ENCODE measurements at places on chromosomes 5 and 9.

DNA sequence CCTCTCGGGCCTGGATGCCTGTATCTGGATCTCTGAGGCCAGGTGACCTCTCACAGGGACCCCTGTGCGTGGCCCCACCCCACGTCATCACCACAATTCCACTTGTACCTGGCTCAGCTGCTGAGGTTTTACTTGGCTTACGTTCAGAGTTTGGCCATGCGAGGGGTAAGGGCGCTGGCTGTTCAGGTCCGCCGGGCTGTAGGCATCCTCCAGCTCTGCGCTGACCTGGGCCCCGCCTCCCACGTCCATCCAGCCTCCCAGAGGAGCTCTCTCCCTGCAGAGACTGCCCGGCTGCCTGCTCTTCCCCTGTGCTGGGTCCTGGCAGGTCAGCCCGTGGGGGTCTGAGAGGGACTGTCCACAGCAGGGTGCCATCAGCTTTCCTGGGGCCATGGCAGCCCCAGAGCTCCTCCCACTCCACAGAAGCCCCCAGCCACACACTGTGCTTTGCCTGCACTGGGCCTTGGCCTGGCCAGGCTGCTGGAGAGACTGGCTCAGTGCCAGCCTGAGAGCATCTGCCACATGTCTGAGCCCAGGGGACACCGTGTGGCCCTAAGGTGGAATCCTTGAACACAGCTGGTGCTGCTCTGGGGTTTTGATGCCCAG, 43.6 kb downstream of the SLC6A3 start:
- no peak for DNase-seq

DNA sequence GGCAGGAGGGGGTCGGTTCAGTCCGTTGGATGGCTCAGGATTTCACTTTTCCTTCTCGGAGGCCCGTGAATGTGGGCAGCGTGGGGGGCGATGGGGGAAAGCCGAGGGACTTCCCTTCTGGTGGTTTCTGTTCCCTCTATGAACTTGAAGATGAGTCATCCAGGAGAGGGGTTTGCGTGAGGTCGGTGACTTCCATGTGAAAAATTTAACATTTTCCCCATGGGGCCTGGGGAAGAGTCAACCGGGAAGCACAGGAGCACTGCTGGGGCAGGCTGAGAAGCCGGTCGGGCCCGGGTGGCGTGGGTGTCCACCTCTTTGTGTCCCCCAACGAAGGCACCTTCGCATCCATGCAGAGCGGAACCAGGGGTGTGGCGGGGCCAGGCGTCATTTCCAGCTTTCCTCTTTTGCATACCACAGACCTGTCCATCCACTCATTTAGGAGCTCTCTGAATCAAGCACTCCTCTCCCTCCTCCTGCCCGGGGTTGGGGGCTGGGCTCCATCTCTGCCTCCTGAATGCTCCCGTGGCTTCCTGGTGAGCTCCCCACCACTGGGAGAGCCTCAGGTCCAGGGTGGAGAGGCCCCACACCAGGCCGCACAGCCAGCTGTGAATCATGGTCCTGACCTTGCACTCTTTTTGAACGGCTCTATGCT, 68.4 kb downstream of the ANKRD33B start:
- peak; percentile 98 for DNase-seq

GRCh38 chr9:135822374-135822755, 85.0 kb downstream of the CAMSAP1 start:
- DNase-seq: no peak

DNA sequence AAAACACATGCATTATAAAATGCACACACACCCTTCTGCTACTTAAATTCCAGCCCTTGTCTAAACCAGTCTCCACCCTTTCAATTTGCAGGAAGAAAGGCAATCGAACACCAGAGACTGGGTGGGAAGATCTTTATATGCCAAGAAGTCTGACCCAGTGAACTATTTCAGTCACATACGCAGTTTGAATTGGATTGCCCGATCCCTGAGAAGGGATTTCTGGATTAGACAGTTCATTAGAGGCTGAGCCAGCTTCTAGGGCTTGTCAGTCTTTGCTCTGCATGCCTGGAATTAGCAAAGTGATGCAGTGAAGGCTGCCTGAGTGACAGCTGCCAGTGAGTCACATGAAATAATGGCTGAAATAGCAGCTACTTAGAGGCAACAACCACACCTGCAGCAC, 159.9 kb downstream of the PPP2R2B start:
- DNase-seq: no peak

- DNase-seq: no peak
Measured at GRCh38 chr5:142900927-142901326, 130.8 kb downstream of the ARHGAP26 start.

DNA sequence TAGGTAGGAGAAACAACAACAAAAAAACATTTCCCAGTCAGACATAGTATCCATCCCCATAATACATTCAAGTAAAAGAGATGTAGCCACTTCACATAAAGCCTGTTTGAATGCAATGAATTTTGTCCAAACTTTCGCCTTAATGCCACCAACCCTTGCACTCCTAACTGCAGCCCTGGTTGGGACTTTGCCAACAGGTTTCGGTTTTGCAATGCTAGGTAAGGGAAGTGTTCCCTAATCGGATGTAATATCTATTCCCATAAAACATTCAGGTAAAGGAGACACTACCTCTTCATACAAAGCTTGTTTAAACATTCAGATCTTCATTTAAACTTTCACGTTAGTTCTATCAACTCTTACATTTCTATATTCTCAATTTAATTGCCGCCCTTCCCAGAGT, 336.1 kb downstream of the DRD1 start:
- no peak for DNase-seq

DNA sequence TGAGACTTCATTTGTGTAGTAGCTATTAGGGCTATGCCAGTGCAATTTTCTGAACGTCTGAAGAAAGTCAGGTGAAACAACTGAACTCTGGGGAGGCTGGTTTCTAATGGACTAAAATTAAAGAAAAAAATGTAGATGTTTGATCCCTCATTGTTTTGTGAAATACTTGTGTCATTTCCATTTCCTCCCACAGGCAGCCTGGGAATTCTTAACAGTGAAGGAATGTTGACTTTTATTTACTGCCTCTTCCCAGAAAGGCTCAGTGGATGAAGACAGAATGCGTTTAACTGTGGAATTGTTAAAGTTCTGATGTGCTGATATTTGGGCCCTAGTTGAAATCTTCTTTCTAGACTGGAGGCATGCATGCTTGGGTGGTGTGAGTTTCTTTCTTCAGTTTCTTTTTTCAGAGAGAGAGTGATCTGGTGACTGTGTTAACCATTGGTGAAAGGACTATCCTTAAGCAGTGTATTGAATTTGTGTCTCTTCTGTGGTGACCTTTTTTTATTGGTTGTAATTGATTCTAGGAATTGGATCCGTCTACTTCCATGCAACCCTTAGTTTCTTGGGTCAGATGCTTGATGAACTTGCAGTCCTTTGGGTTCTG, 15.5 kb downstream of the ACER2 start:
- no peak for DNase-seq

DNA sequence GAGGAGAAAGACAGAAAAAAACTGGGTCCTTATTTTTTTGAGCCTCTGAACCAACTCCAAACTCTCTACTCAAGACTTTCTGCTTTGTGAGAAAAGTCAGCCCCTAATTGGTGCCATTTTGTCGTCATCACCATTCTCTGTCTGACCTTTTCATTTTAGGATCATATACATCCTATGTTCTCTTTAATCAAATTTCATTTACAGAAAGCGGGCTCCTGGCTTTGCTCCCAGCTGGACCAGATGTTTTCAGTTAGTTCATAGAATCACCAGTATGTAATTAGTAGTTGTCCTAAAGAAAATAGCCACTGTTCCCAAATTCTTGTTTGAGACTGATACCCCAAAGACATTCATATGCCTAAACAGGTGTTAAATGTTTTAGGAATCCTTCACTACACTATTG, 28.6 kb upstream of the SLCO4C1 start:
- no peak for DNase-seq

- DNase-seq: peak; percentile 62
Measured at GRCh38 chr5:132363431-132364112, 5.9 kb upstream of the SLC22A5 start.

DNA sequence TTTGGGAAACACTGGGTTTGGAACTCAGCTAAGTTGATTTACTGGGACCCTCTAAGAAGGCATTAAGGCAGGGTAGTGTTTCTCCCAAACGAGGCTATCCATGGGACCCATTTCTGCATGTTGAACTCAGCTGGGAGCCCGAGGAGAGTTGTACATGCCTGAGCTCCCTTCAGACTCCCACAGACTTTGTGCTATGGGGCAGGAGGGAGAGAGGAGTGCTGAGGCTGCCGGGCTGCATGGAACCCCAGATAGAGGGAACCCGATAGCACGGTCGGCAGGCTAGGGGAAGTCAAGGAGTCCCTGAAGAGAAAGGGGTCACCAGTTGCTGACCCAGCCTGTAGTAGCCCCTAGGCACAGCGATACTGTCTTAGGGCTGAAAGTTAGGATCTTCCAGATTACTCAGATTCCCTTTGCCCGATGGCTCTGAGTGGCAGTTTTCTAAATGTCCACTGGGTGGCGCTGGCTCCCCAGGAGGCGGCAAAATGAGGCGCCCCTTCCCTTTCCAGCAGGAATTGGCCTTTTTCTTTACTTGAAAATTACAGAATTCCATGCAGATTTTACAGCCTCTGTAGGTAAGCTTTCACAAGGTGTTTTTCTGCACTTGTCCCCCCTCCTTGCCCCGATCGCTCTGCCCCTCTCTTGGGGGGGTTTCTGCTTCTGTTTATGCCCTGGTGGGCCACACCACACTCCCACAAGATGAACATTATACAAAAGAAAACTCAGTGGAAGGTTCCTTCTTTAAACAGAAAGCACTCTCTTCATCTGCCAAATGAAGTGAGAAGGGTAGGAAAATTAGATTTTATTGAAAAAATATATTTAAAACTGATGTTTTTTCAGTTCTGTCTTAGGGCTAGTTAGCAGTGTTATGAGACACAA, 17.8 kb downstream of the NANS start:
- peak; percentile 60 for DNase-seq

DNA sequence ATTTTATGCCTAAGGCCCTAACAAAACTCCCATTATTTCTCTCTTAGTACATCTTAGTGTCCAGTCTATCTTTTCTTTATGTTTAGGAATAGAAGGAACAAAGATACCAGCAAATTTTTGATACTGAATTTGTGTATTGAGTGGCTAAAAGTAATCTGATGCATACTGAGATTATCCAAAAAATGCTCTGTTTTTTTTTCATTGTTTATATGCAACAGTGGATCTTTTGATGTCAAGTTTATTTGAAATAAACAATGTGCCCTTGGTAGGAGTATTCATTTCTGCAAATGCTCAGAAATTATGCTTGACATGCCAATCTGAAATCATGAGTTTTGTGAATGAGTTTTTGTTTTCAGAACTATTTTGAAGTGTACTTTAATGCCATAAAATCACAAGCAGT, 58.7 kb downstream of the CCDC192 start:
- no peak for DNase-seq

DNA sequence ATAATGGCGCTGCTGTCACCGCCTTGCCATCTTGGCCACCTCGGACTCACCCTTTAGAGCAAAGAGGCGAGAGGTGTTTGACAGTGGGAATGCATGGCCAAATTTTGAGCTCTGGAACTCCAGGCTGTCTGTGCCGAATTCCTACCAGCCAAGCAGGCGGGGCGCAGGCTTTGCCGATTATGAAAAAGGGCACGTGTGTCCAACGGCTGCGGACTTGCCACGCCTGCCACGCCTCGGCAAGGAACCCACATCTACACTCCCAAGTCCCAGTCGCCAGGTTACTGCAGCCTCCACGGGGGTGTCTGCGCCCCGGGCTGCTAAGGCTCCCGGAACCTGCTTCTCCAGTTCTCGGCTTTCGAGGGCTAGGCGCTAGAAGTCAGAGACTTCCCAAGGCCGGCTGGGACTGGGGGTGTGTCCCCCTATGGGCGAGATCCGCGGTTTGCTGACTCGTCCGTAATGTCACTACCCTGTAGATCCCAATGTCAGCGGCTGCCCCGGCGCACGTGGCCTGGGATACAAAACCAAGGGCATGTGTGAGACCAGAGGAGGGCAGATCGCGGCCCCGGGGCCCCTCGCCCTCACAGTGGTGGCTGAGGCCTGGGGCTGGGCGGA, 2.8 kb downstream of the NPR3 start:
- no peak for DNase-seq

DNA sequence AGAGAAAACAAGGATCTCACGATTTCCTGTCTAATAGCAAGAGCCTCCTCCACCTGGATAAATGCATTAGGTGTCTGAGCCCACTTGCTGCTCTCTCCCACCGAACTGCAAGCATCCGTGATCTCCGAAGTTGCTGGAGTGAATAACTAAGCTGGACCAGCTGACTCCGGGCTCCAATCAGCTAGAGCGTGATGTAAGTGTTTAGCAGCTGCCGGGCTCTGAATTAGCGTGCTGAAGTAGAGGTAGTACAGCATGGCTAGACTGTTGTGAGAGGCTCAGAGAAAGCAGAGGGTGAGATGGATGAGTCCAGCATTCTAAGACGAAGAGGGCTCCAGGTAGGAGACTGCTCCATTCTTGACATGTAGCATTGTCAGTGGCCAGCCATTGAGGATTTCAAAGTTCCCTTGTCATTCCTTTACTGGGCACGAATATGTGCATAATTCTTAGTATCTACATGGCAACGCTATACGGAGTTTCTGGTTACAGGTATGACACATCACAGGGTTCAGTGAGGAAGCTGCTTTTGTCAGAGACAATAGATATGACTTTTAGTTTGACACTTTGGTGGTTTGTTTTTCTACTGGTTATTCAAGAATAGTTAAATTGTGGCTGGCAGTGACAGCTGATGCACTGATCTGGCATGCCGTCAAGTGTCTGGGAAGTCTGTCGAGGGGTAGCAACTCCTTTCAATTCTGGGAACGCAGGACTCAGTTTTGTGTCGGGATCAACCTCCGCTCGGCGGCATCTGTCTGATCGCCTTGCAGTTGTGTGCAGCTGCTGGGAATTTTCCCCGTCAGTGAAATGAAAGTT, 232.6 kb downstream of the MAST4 start:
- DNase-seq: peak; percentile 35

DNA sequence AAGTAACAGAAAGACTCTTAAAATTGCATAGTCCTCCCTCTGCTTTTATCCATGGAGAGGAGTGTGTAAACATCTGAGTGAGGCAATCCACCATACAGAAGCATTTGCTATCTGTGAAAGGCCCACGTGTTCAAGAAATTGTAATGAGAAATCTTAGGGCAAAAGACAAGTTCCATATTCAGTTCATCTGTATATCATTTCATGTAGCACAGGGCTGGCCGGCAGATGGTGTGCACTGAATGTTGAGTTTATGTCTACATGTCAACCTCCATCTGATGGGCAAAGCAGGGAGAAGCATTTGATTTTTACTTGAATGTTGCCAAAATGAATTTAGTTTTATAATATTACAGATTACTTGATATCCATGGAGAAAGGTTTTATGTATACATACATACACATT, 179.5 kb upstream of the RAD23B start:
- no peak for DNase-seq

GRCh38 chr5:39415201-39415600, 9.6 kb downstream of the DAB2 start:
- DNase-seq: no peak

GRCh38 chr9:22088717-22089061, 79.6 kb upstream of the CDKN2B start:
- DNase-seq: no peak

GRCh38 chr5:143642791-143643190, 169.2 kb upstream of the HMHB1 start:
- DNase-seq: no peak

All from CD14-positive monocyte (primary cell).